ENCODE measurements at places on chromosomes 12 and 14.

- no peak for DNase-seq
Observed at GRCh38 chr12:104520242-104520900, 63.6 kb downstream of the CHST11 start.

GRCh38 chr14:78469947-78470346, 299.8 kb downstream of the NRXN3 start:
- no peak for DNase-seq

- DNase-seq, result no peak
Observed at GRCh38 chr12:41067941-41068645, 120.0 kb upstream of the PDZRN4 start.

DNA sequence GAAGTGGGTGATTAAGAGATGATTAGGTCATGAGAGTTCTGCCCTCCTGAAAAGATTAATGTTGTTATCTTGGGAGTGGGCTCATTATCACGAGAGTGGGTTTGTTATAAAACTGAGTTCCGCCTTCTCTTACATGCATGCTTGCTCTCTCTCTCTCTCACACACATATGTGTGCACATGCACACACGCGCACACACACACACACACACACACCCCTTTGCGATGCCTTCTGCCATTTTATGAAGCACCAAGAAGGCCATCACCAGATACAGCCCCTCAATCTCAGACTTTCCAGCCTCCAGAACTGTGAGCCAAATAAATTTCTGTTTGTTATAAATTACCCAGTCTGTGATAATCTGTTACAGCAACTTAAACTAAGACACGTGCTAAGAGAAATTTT, 5.7 kb upstream of the SLC41A2 start:
- no peak for DNase-seq

- DNase-seq, result no peak
Observed at GRCh38 chr12:52805000-52805399, 8.9 kb downstream of the KRT4 start.

DNA sequence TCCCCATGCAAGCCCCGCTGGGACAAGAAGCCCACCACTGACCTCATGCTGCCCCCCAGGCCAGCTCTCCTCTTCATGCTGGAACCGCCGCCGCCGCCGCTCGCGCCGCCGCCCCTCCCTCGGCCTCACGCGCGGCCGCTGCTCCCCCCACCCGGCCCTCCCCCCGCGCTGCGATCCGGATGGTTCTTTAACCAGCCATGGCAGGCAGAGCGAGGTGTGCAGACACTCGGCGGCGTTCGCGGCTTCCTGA, at the start of gene DCAF5:
Gene DCAF5 (minus strand): TSS at position 218 of the 250 bp plus-strand sequence. CDS start 141 bp downstream, at position 77.
- DNase-seq, result no peak

GRCh38 chr14:62497708-62498107, 547.5 kb downstream of the KCNH5 start:
- no peak for DNase-seq

- no peak for DNase-seq
Observed at GRCh38 chr14:99229654-99230207, 42.3 kb downstream of the BCL11B start.

DNA sequence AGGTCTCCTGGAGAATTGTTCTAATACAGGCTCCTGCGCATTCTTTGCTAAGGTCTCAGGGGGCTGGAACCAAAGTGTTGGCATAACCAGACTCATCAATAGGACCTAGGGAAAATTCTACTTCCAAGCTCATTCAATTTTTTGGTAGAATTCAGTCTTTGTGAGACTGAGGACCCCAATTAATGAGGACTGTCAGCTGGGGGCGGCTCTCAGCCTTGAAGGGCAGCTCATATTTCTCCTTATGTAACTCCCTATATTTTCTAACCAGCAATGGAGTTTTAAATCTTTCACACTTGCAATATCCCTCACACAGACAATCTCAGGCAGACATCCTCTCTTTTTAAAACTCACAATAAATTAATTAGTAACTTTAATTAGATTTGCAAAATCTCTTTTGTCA, 476.4 kb upstream of the LRFN5 start:
- DNase-seq, result no peak

Measured in GM04503 (cell line).